Stimulated activated CD8-positive, alpha-beta memory T cell treated with anti-CD3 and anti-CD28 coated beads, Interleukin-15, amount 100 ng/mL, for 48 hours (primary cell): ENCODE measurements at places on chromosomes 2 and 18.

- DNase-seq: no peak
Observed at GRCh38 chr2:128323555-128323931, 4.9 kb upstream of the HS6ST1 start.

GRCh38 chr2:215465256-215465655 is 29.4 kb upstream of the FN1 start:
- no peak for DNase-seq

GRCh38 chr18:24271381-24272228 is 126.0 kb downstream of the OSBPL1A start:
- peak; percentile 11 for DNase-seq

GRCh38 chr2:240125742-240126141 is 10.4 kb downstream of the COPS9 start:
- DNase-seq: no peak

GRCh38 chr2:11187083-11187619 is 31.9 kb downstream of the SLC66A3 start:
- DNase-seq: no peak

GRCh38 chr2:95261602-95262001 is 12.6 kb upstream of the PROM2 start:
- no peak for DNase-seq
